AG10803 (cell line): ENCODE measurements at places on chromosomes 13 and 19.

DNA sequence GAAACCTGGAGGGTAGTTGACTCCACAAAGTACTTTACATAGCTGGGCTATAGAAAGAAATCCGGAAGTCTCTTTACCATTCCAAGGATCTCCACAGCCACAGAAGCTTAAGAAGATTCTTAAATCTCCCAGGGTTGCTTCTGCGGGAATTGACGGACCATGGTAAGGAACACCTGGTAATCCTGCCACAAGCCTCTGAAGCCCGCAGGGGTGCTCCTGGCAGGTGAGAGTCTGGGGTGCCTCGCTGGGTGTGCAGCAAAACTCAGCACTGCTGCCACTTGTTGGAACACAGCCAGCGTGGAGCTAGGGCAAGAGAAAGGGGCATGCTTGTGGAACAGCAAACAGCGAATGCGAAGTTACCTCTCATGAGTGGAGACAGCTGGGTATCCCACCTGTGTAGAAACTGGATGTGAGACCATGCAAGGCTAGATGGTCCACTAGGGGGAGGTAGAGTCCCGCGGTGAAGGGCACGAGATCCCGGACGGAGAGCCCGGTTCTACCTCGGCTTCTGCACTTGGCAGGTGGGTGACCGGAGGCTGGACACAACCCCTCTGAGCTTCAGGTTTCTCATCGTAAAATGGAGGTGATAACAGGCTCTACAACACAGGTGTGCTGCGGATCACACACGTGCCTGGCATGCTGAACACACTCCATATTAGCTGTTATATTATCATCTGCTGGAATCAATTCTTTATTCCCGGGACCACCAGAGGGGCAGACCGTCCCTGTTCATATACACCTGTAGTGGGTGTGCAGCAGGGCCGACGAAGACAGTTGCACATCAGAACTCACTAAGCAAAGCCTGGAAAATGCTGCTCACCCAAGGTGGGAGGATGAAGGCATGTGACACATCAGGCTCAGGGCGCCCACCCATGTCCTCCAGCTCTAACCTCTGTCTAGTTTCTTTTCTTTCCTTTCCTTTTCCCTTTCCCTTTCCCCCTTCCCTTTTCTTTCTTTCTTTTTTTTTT, 24.1 kb upstream of the UBAC2 start:
- peak; percentile 27 for DNase-seq

- no peak for DNase-seq
Measured at GRCh38 chr13:25177012-25177411, 4.9 kb upstream of the AMER2 start.

DNA sequence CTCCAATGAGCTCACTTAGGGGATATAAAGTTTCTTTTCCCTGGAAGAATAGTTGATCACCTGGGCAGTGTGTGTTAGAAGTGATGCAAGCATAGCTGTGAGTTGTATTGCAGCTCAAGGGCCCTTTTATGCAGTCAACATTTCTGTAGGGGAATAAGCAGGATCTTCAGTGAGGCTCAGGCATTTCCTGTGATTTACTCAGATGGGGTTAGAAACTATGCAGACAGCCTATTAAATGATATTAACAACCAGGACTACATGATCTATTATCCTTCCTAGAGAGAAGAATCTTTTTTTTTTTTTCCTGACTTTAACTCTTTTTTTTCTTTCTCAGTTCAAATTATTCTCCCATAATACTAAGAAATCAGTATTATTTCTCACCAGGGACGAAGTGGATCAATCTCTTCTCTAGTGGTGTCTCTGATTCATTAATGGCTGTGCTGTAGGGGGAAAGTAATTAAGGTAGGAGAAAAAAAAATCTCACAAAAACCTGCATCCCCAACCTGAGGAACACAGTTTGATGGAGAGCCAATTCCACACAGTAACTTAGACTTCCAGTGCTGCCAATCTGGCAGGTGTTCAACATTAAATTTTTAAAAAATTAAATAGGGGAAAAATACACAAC, 126.4 kb upstream of the SLC10A2 start:
- DNase-seq: no peak

GRCh38 chr13:104043184-104043583, 977.0 kb upstream of the SLC10A2 start:
- DNase-seq: no peak

GRCh38 chr13:43085545-43085944, 62.2 kb downstream of the DNAJC15 start:
- peak; percentile 55 for DNase-seq

GRCh38 chr19:45882652-45883585, 3.0 kb downstream of the IRF2BP1 start:
- peak; percentile 83 for DNase-seq
